Muscle of leg (tissue), 16 donors: ENCODE measurements at places on chromosomes 7 and 10. TPM values are rescaled to one million over a fixed set of nuclear protein-coding genes. Genes with fewer than 3 reads are reported as not detected.
A peak's percentile ranks its signal among the peaks of the same experiment; 100 is the strongest.

GRCh38 chr7:45028920-45029344 lies 28.9 kb downstream of the CCM2 start:
- no peak for DNase-seq
- peaks cover 17% of the 10 kb centered on the region for H3K36me3 ChIP-seq
- H3K27me3 ChIP-seq: no peaks in the 10 kb centered on the region
- no peaks in the 10 kb centered on the region for H3K4me1 ChIP-seq

GRCh38 chr10:33465747-33466146 lies 131.3 kb upstream of the NRP1 start:
- H3K4me1 ChIP-seq: no peaks in the 10 kb centered on the region
- DNase-seq: peak; percentile 22
- H3K36me3 ChIP-seq: no peaks in the 10 kb centered on the region
- H3K27ac ChIP-seq: no peak overlapping the region
- no peak overlapping the region for H3K4me3 ChIP-seq

DNA sequence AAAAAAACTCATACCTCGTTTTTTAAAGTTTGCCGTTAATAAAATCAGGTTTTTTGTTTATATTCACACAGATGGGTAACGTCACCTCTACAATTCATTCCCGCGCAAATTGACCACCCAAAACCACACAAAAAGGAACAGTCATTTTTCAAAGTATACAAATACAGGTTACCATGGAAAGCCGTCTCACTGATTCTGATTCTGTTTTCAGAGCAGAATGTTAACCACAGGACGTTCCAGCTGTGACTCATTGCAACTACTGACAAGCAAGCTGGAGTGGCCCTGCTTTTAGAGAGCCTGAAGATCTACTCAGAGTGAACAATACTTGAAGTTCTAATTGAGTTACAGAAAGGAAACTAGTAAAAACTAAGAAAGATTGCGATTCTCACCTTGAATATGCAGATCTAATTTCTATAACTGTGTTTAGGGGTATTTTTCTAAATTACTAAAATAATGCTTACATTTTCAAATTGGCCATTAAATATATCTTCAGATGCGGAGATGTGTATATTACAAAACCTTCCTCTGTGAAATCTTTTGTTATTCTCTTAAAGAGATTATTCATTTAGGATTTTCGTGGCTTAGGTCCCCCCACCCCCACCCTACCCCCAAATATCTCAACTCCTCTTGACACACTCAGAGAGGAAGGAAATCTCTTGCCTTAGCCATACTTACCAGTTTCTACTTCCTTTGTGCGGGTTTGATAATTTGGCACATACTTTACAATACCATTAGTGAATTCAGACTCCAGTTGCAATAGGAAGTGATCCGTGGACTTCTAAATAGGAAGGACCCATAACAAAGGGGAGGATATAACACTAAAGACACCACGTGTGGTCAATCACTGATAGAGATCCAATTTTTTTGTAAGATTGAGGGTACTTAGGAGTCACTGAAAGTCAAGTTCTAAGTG lies 106.0 kb downstream of the CUBN start:
- peak overlapping the region; percentile 72 for H3K27ac ChIP-seq
- DNase-seq: peak; percentile 97
- no peak overlapping the region for H3K4me3 ChIP-seq
- no peaks in the 10 kb centered on the region for H3K27me3 ChIP-seq

DNA sequence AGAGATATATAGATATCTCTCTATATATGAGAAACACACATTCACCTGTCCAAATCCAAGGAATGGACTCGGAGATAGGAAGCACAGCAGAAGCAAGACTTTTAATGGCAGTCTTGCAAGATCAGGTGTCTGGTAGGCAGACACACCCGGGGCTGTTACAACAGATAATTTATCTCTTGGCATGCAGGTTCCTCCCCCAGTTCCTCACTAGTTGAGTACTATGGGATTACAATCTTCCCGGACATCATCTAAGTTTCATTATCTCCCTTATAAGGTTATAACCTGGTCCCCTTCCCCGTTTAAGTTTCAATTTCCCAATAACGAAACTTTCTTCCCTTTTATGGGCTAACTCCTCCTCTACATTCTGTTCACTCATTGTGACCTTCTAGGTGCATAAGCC lies 399.3 kb downstream of the PPP1R3A start:
- H3K4me1 ChIP-seq: no peaks in the 10 kb centered on the region
- no peaks in the 10 kb centered on the region for H3K36me3 ChIP-seq
- no peak overlapping the region for H3K4me3 ChIP-seq
- no peak for DNase-seq

DNA sequence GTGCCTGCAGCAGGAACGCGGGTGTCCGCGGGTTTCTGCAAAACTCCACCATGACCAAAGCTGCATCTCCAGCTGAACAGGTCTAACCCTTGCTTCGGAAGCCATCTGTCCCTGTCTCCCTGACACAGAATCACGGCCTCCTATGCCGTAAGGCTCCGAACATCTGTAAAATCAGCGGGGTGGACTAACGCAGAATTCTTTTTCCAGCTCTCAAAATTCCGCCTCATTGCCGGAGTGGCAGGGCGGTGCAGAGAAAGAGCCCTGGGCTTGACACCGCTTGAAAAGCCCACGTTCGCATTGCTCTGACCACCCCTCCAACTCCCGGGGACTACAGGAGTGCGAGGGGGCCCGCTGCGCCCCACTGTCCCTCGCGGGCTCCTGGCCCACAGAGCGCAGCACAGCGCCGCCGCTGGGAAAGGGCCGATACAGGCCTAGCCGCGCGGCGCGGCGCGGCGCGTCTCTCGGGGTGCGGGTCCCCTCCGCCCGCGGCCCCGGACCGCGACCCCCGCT lies 409 bp downstream of the DNMBP start:
- H3K27ac ChIP-seq: peak overlapping the region; percentile 88
- H3K4me3 ChIP-seq: peak overlapping the region; percentile 80
- peaks cover 18% of the 10 kb centered on the region for H3K4me1 ChIP-seq
- H3K27me3 ChIP-seq: no peaks in the 10 kb centered on the region
- DNase-seq: peak; percentile 82

DNA sequence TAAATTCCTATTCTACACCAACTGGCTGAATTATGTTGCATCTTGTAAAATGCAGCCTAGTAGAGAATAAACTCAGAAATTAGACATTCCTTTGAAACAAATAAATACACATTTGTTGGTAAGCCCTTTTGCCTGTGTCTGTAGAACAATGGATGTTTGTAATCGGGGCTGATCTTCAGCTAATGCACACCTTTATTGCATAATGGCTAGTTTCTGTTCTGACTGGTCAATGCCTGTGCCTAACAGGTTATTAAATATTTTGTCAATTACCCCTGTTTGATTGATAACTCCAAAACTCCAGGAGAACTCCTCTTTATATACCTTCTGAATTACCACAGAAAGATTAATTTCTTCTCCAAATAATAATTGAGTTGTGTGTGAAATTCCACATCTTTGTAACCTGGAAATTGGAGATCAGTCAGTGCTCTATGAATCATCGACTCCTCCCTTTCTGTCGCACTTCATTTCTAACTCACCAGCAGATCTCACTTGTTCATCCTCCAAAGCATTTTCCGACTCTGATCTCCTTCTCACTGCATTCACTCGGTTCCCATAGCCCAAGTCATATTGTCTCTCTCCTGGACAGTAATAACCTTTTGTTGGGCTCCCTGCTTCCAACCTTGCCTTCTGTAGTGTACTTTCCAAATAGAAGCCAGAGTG lies 196.0 kb upstream of the FZD1 start:
- no peak overlapping the region for H3K27ac ChIP-seq
- H3K4me1 ChIP-seq: no peaks in the 10 kb centered on the region
- H3K4me3 ChIP-seq: no peak overlapping the region

DNA sequence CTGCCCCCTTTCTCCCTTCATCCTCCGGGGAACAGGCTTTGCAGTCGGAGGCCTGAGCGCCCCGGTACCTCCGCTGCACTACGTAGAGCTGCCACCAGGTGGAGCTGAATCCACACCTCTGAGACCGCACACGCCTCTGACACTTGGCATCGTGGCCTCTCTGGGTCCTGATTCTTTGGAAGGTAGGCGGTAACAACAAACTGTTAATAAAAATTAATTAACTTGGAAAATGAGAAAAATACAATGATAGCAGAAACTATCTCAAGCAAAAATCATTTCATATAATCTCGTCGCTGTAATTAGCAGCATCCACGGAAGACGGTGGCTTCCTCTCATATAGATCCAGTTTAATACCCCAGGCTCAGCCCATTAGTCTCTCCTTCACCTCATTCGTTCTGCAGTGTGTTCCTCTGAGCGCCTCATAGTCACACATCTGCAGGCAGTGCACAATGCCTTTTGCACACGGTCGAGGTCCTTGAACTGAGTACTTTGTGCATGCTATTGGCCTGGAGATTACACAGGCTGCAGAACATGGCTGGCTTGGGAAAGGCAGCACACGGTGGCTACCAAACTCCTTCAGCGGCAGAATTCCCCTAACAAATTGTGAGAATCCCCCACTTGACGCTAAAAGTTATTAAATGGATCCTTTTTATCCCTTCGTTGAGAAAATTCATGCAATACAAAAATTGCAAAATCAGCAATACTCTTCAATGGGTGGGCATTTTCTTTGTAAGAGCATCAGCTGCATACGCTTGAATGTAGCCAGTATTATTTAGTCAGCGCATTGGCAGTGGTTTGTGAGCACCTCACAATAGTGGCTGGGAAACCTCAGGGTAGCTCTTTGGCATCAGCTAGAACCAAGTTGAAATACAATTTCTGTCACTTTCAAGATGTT lies 18.7 kb downstream of the OR9A2 start:
- H3K4me3 ChIP-seq: no peak overlapping the region
- peaks cover 4% of the 10 kb centered on the region for H3K4me1 ChIP-seq
- H3K27ac ChIP-seq: no peak overlapping the region
- DNase-seq: peak; percentile 75
- no peaks in the 10 kb centered on the region for H3K27me3 ChIP-seq

DNA sequence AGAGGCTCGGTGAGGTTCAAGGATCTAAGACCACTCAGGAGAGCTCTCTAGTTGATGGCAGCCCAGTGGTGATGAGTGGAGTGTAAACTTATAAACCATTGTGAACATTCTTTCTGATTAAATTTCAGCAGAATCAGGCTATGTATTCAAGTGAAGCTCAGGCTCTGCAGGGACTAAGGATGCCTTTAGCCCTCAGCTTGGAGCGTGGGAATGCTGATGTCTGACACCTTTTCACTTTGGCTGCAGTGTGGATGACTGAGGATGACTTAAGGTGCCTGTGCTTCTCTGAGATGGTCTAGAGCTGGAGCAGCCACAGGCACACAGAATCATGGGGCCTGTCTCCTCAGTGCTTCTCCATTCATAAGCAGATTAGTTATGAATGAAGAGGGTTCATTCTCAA lies 150.4 kb downstream of the SORCS3 start:
- H3K4me3 ChIP-seq: no peak overlapping the region
- no peaks in the 10 kb centered on the region for H3K27me3 ChIP-seq
- H3K36me3 ChIP-seq: no peaks in the 10 kb centered on the region
- no peak overlapping the region for H3K27ac ChIP-seq
- no peak for DNase-seq

DNA sequence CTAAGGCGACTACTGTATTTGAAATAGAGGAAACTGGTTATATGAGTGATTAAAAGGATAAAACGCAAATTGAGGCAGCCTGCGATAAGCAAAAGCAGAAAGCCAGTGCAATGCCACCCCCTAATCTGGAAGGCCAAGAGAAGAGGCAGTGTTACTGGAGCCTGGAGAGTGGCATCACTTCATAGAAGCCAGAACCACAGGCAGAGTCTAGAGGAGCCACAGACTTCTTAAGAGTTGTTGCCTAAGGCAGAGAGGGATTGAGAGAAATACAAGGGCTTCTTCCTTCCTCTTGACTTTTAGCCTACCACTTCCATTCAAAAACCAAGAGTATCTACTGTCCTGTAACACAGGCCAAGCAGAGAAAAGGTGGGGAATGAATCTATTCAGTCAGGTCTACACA lies 94.9 kb upstream of the SKAP2 start:
- H3K27ac ChIP-seq: no peak overlapping the region
- H3K36me3 ChIP-seq: no peaks in the 10 kb centered on the region
- H3K4me1 ChIP-seq: no peaks in the 10 kb centered on the region
- H3K4me3 ChIP-seq: no peak overlapping the region

DNA sequence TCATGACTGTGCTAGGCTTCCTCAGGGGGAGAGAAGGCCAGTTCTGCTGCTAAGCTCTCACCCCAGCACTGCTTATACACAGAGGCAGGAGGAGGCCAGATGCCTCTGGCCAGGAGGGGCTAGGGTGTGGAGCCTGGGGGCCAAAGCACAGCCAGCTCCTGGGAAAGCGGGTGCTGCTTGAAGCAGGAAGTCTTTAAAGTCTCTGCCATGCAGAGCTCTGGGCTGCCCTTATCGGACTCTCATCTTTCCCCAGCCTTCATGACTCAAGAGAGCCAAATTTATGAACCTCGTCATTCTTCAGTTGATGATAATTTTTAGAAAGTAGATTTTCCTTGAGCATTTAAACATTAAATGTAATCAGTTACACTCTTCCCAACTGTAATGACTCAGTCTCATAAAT lies 11.2 kb upstream of the TSPAN14 start:
- no peaks in the 10 kb centered on the region for H3K27me3 ChIP-seq

- H3K27me3 ChIP-seq: no peaks in the 10 kb centered on the region
- no peak overlapping the region for H3K4me3 ChIP-seq
- peak; percentile 47 for DNase-seq
- H3K36me3 ChIP-seq: peaks cover 5% of the 10 kb centered on the region
Measured at GRCh38 chr10:98404571-98405359, 10.2 kb downstream of the PYROXD2 start.

Gene GFRA1
- total RNA-seq: 41.5 TPM

Gene NUTM2A
- total RNA-seq: 0.44 TPM

Gene HYAL4
- 0.09 TPM for total RNA-seq

Gene GRID2IP
- total RNA-seq: 0.09 TPM

Gene WDR86
- total RNA-seq: 3.4 TPM

Gene CALHM3
- total RNA-seq: not detected

Gene FBXL13
- total RNA-seq: 0.71 TPM

Gene AKR1C4
- not detected for total RNA-seq
